ENCODE measurements at places on chromosomes 2 and 18.

- no peak for DNase-seq
Observed at GRCh38 chr2:207048416-207048815, 109.1 kb downstream of the CPO start.

- no peak for DNase-seq
Observed at GRCh38 chr2:4340536-4340935, 637.2 kb downstream of the DCDC2C start.

GRCh38 chr18:48310999-48311398 is 98.2 kb downstream of the ZBTB7C start:
- DNase-seq: no peak

DNA sequence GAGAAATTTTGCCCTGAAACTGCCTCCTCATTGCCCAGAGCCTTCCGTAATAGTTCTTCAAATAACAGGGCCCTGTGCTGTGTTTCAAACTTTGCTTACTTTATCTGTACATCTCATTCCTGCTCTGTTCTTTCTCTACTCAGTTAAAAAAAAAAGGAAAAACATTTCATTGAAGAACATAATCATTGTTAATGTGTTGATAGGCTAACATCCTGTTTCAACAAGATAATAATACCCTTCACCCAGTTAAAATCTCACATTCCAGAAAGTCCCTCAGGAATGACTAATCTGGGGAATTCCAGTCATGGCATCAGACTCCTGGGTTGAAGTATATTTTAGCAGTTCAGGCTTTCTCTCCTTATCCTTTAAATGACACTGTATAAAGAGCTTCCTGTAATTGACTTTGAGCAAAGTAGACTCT is 45.6 kb upstream of the ITGAV start:
- no peak for DNase-seq

DNA sequence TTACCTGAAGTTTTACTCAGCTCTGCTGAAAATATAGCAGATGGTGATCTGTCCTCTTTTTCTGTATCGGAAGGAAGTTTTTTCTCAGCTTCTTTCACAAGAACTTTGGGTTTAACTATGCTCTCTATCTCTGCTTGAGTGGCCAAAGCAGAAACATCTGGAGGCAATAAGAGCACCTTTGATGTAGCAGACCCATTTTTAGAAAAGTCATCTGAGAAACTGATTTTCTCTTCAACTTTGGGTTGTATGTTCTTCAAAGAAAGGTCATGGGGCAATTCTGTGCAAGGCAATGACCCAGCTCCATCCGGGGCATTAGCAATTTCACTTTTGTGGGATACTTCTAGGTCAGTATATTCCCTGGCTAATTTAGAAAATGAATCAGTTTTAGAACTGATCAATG is 25.2 kb downstream of the RTN4 start:
- no peak for DNase-seq

DNA sequence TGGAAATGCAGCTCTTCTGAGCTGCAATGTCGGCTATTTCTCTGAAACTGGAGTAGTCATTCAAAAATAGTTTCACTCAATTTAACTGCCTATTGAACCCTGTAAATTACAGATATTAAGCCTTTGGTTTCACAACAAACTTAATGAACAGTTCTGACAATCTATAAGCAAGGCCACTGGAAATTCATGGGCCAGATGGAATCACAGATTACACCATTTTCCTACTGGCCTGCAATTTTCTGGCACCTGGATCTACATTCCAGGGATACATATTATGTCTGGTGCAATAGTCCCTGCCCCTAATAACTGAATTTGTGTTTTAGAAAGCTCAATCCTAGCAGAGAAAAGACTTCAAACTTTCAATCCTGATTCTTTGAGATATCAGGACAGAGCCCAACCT is 551.7 kb downstream of the RNF144A start:
- no peak for DNase-seq

GRCh38 chr2:108240966-108241365 is 1.2 kb downstream of the SULT1C3 start:
- DNase-seq: no peak

DNA sequence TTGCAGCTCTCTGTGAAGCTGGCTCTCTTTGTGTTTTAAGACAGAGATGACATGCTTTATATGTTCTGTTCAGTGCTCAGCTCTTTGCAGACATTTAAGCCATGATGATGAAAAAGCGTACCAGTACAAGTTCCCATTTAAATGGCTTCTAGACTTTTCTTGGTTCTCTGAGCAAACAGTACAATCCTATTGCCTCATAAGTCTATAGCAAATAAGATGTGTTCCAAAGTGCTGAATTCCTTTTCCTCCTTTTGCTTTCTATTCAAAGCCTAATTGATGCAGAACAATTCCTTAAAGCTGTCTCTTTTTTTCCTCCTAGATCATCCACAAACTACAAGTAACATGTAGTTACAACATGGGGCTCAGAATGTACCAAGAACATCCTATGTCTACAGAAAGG is 168.8 kb upstream of the SPATS2L start:
- no peak for DNase-seq

DNA sequence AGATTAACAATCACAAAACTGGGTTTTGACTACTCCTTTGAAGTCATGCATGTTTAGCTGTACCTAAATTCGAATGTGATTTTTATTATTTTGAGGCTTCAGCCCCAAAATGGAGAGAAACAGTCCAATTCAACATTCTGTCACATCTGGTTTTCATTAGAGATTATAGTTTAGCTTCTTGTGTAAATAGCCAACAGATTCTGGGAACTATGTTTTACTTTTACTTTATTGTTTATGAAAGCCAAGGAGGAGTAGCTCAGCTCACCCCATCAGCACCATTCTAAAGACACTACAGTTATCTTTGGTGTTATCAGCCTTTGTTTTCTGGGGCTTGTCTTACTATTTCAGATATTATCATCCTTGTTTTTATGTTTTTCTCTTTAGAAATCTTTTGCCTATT is 465.0 kb upstream of the CWC22 start:
- no peak for DNase-seq

DNA sequence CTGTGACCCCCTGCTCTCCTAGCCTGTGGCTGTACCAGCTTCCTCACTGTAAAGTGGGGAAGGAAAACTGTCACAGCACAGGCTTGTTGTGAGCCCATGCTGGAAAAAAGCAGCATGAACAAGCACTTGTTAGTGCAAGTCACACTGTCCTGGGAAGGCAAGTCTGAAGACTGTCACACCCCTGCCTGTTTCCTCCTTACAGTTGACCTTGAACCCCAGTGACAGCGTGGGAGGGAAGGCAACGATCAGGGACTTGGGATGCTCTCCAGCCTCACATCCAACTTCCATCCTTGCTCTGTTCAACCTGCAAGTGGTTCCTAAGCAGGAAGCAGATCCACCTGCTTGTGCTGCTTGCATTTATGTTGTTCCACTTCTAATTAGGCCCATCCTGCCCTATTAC is 311.3 kb upstream of the KLHL29 start:
- no peak for DNase-seq

DNA sequence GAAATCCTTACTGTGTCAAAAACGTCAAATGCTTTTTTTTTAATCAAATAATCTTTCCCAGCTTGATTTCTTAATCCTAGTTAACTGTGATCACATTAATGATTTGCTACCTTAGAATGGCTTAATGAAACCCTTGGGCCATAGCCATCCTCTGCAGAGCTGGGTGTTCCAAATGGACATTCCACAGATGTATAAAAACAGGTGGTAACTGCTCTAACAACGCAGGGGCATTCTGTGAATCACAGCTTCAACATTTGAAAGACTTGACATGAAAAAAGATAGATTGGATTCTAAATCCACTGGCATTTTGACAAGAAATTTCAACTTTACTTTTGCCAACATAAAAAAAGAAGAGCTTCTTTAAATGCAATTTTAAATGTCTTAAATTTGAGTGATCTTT is 69.8 kb upstream of the RASGRP3 start:
- no peak for DNase-seq

GRCh38 chr2:35783723-35784122 is 571.9 kb upstream of the CRIM1 start:
- no peak for DNase-seq

GRCh38 chr18:48551100-48551499 is 12.3 kb downstream of the CTIF start:
- DNase-seq: no peak

DNA sequence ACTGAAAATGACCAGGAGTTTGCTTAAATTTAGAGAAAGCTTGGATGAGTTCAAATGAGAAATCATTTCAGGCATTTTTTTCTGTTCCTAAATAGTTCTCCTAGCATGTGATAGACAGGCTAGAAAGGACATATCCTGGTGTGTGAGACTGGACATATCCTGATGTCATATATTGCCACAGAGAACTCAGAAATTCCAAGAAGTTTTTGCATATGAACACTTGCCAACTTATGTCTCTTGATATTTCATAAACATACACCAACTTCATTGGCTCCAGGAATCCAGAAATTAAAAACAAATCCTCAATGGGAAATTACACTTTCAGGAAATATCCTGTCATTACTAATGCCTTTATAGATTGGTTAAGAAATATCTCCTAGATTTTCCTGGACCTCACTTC is 2.9 kb upstream of the SERPINB4 start:
- DNase-seq: no peak

DNA sequence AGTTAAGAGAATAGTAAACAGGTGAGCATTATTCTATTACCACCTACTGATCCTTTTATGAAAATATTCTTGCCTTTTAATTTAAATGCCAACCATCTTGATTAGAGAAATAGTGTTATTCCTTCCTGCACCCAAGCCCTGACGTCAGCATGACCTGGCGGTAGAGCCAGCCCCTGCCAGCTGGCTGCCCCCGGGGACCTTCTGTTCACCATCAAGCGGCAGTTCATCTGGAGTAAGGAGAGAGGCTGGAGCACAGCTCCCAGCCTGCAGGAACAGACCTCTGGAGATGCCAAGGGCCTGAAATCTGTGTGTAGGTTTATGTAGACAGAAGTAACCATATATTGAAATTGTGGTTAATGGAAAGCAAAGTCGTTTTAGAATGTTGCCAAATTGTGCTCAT is 171.8 kb downstream of the GBX2 start:
- DNase-seq: no peak

- DNase-seq: no peak
Observed at GRCh38 chr2:123453772-123454171, 571.3 kb upstream of the CNTNAP5 start.

DNA sequence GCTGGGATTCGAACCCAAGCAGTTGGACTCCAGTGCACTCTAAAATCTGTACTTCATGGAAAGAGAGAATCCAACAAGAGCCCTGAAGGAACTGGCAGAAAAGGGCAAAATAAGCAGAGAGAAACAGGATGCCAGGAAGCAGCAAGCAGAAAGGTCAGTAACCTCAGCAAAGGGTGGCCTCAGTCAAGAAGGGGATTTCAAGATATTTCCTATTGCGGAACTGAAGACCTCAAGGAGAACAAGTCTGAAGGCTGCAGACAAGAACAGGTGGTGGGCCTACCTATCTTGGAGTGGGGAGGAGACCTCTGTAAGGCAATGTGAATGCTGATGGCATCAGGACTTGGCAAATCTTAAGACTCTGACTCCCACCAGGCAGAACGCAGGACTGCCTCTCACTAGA is 20.1 kb upstream of the MREG start:
- no peak for DNase-seq

DNA sequence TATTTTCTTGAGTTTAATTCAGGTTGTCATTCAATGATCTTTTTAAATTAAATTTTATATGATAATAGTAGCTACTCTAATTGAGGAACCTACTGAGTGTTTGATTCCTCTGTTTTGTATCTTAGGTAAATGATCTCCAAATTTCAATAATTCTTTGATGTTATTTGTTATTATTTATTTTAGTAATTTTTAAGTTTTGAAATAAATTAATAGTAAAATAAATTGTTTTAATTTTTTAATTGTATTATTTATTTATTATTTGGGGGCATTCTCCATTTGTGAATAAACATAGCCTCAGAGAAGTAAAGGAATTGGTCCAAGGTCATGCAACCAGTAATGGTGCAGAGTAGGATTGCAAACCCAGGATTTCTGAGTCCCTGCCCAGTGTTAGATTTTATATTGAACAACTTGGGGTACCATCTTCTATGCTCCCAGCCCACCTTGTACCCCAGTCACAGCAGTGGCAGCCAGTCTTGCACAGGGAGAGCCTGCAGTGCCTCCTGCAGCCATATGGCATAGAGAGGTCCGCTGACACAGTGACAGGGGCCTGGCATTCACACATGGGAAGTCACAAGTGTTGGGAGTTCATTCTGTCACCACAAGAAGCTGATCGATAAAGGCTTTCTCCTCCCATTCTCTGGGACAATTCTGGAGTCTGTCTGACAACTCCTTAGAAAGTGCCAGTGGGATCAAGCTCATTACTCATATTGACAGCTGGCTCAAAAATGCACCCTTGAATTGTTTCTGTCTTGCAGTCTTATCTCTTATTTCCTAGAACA is 110.0 kb upstream of the ETAA1 start:
- DNase-seq: no peak

DNA sequence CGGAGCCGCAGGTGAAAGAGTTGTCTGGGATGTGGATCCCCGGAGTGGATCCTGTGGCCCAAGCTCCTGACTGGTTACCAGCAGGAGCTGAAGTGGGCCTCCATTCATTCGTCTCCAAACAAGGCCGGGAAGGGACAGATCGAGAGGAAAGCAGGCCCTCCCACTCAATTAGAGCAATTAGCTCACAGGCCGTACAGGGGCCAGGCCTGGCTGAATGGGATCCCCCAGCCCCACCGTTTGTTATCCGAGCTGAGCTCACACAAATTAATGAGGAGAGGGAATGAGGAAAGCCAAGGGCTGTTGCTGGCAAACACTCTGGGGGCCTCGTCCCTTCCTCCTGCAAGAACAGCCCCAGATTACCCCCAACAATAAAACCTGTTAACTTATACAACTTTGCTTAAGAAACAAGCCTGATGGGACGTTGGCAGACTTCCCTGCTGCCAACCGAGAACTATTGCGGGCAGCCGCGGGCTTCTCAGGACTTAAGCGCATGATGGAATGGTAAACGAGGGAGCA is 338.0 kb downstream of the BCL11A start:
- no peak for DNase-seq

DNA sequence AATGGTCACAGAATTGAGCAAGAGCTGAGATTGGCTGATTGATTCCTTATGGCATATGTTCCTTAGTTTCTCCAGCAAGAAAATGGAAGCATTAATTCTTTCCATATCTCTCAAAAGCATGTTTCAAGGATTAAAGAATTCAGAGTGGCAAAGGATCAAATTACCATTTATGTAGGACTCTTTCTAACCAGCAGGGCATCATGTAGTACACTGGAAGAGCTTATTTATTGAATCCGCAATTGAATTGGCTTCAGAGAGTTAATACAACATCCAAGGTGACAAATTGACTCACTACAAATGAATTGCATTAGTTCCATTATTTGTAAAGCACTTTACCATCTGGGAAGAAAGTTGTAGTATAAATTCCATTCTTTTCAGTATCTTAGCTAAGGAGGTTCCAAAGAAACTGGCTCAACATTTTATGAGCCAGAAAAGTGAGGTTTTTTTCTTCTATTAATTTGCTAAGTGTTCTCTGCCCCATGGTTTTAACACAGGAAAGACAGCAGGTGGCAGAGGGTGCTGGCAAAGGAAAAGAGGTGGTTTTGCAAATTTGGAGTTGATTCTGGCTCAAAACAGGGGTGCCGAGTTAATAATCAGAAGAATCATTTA is 409.9 kb downstream of the MTX2 start:
- no peak for DNase-seq

DNA sequence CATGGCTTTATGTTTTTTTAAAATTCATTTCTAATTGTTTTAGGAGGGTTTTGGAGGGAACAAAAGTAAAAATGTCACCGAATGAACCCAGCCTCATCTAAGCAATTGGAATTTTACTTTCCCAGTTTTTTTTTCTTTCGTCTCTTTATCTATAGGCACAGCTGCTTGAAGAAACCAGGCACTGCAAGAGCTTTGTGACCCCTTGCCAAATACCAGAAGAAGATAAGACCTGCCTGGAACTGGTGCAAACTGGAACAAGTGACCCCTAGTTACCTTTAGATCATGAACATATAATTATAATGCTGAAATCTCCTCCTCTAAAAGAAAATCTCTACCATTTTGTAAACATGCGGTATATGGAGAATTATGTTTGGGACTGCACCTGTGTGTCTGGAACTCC is 100.9 kb downstream of the TSN start:
- no peak for DNase-seq
